Hematopoietic multipotent progenitor cell (in vitro differentiated cells): ENCODE measurements at places on chromosomes 2 and 18.

GRCh38 chr2:173969886-173970285, 4.7 kb upstream of the SP3 start:
- DNase-seq, result no peak

DNA sequence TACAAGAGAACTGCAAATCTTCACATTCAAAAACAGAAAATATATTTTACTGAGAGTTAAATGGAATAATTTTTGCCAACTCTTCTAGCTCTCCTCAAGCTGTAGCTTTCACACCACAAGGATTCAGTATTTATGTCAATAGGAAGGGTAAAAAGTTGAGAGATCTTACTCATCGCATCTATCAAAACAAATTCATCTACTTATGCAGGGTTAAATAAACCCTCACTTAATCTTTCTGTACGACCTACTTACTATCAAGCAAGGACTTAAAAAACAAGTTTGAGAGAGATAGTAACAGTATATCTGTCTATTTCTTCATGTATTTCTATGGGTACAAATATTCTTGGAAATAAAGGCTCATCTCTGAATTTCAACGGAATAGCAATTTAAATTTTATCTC, 35.5 kb downstream of the SIGLEC15 start:
- no peak for DNase-seq

DNA sequence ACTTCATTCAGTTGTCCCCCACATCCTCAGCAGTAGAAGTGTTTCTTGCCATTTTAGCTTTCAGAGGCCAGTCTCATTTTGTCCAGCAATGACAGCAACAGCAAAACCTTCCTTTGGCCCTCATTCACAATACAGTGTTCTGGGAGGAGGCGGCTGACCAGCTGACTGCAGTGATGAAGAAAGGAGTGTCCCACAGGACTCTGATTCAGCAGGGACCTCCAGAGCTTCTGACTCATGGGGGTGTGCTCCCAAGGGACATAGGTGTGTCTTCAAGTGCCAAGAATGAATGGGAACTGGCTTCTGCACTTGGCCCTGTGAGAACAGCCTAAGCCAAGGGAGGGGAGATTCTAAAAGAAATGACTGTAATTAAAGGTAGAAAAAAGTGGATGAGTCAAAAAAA, 147.0 kb upstream of the PELI1 start:
- no peak for DNase-seq

DNA sequence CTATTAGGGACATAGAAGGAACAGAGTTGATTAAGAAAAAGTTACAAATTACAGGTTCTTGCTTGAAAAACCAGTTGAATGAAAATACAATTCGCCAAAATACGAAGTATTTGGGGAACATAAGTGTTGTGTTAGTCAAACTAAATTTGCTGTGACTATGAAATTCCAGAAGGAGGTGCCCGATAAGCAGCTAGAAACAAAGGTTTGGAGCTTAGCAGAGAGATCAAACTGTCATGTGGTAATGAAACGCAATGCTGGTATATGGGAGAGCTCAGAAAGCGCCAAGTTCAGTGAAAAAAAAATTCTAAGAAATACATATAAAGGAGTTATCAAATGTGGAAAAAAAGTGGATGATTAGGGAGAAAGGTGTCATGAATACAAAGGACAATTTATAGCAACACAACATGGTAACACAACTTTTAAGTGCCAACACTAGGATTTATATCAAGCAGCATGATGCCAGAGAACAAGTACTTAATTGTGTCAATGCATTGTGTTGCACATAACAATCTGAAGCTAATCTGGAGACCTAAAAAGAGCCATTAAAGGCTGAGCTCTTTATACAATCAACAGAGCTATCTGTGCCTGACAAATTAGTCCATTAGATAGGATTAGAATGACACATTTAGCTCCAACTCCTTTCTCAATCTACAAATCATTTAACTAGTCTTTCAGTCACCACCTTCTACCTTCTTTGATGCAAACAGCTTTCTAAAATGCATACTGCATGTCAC, 31.2 kb downstream of the SMAD2 start:
- DNase-seq, result no peak

GRCh38 chr18:26757263-26758019, 108.1 kb downstream of the AQP4 start:
- DNase-seq, result no peak

DNA sequence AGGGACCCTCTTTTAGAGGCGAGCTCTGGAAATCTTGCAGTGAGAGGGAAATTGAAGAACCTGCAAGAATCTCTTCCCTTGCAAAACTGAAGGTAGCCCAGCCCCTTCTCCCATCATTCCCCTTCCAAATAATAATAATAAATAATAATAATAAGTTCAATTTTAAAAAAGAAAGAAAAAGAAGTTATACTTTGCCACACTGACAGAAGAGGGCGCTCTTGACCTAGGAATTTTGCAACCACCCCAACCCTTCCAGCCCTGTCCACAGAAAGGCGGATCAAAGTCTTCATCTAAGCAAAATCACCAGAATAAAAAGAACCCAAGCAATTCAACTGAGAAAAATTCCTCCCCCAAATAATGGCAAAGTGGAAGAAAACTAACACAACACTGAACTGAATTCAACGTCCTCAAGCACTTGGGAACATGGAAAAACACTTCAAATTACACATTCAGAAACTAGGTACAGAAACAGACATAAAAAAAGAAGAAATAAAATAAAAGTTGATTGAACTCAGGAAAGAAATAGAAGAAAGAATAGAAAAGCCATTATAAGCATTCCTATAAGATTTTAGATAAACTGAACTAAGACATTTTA, 98.9 kb upstream of the GLS start:
- DNase-seq, result peak; percentile 50

DNA sequence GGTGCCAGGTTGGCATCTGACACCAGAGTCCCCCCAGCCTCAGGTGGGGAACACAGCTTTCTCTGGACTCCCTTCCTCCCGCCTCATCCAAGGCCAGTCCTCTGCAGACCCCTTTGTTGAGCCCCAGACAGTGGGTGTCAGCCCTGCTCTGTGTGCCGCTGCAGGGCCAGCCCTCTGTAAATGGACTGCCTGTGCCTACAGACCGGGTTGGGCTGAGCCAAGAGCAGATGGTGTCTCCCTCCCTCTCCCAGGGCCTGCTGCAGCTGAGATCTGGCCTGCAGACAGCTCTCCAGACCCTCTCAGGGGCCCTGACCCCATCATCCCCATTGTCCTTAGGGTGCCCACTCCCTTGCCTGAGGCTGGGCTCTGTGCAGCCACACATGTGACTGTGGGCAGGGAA, 160.8 kb downstream of the KLHL29 start:
- no peak for DNase-seq

GRCh38 chr2:127256381-127256780, 36.3 kb upstream of the CYP27C1 start:
- no peak for DNase-seq

GRCh38 chr2:84029903-84030575, 429.0 kb downstream of the SUCLG1 start:
- DNase-seq, result no peak

- no peak for DNase-seq
Measured at GRCh38 chr2:38056216-38056615, 19.7 kb downstream of the CYP1B1 start.

DNA sequence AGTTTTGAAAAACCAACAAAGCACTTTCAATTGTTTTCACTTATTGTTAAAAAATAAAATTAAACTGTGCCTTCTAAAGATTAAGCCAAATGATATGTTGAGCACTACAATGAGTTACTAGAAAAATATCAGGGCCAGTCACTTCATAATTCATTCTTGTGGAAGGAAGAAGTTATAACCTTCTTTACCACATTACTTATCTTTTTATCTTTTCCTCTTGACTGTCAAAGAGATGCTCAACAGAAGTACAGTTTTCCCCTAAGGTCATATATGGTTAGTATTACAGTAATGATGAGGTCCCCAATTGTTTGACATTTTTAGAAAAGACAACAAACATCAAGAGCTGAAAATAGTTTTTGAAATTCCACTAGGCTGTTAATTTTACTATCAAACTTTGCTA, 9.4 kb downstream of the PELI1 start:
- no peak for DNase-seq

GRCh38 chr2:25885933-25886332, 7.6 kb upstream of the ASXL2 start:
- DNase-seq, result no peak

DNA sequence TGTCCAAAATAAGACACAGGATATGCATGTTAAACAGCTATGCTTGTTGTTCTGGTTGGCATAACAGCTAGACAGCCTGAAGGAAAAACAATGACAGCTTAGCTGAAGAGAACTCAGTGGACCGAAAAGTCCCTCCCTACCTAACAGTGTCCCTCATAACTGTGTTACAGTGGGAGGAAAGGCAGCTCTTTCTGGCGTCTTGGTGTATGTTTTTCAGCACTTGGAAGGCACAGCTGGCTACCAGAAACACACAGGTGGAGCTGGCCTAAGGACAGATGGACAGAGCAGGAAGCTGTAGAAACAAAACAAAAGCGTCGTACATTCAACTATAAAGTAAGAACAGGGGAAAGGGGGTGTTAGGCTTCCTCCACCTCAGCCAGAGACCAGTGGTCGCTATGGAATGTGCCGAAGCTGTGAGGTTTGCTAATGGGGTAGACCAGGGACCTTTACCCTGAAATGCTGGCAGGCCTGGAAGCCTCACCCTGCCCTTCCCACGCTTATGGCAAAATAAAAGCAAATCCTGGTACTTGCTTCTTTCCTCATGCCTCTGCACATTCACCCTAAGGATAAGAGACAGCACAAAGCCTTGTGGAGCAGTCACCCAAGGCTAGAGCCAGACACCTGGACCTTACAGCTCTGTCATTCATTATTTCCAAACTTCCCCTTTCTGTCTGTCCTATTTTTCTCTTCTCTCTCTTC, 103.5 kb upstream of the TRIB2 start:
- no peak for DNase-seq

DNA sequence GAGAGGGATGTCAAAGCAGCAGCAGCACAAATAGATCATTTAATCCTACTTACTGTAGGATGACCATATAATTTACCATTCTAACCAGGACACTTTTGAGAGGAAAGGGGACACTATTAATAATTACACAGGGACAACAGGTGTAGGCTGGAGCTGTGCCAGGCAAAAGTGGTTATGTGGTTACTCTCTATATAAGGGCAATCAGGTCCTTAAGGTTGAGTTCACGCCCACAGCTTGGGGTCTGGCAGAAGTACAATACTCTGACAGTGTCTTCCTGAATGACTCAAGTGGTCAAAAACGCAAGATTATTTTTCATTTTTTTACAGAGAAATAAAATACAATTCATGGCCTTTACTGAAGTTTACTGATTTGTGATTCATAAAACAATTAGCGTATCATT, 2.8 kb downstream of the PREPL start:
- DNase-seq, result no peak

- no peak for DNase-seq
Measured at GRCh38 chr18:9665314-9665713, 42.8 kb upstream of the RAB31 start.

GRCh38 chr18:5516841-5517240, 27.0 kb downstream of the EPB41L3 start:
- DNase-seq, result no peak

DNA sequence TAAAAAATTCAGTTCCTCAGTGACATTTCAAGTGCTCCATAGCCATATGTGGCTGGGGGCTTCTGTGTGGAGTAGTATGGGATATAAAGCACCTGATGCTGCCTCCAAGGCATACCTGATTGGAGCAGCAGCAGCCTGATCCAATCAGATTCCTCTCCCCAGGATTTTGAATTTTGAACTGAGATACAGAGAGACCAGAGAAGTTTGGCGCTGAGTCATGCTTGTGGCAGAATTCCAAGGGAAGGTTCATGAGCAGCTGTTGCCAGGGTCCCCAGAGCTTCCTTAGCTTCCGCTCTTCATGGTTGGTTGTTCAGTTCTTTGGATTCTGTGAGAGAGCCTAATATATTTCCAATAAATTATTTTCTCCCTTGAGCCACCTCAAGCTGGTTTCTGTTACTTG, 29.0 kb upstream of the CFAP36 start:
- DNase-seq, result no peak

- no peak for DNase-seq
Measured at GRCh38 chr2:113716291-113716690, 40.2 kb downstream of the SLC35F5 start.

DNA sequence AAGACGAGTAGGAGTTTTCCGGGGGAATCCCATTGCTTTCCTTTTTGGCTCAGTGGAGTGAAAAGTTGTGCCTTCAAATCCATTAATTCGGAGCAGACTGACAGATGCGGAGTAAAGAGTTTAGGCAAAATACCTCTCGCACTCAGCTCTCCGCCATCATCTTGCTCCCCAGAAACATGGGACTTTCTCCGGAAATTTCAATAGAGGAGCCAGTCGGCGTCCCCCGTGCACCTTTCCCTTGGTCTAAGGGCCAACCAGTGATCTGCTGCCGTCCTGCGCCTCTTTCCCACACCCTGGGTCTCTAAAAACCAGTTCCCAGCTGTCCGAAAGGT, 318 bp downstream of the TYW5 start:
- peak; percentile 64 for DNase-seq

- no peak for DNase-seq
Measured at GRCh38 chr2:139353874-139354273, 573.7 kb upstream of the NXPH2 start.

- DNase-seq, result no peak
Measured at GRCh38 chr2:126436411-126436810, 219.5 kb upstream of the GYPC start.

DNA sequence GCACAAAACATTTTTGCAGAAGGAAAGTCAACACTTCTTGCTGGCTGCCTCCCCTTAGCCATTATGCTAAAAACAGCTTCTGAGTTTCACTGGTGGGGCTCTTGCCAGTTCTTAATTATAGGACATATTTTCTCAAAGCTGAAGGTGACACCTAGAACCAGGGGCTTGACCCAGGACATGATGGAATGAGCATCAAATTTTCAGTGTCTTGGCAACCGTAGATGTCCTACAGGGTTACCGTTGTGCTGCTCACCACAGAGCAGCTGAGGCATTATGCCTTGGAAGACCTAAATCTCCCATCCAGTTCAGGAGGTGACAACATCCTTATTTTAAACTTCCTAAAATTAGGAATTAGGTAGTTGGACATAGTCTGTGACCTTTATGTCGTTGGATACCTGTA, 46.7 kb downstream of the TMEM185B start:
- no peak for DNase-seq

DNA sequence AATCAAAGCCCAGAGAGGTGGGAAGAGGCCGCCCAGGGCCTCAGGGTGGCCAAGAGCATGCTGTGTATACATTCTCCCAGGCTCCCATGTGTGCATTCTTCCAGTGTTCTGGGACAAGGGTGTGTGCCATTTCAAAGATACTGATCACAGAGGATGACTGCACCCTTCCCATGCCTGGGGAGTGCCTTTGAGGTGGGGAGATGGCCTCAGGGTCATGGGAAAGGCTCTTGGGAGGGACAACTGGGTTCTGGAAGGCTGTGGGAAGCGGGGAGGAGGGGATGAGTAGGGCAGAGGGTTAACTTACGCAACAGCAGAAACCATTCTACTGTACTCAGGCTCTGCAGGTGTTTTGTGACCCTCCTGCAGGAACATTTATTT, 40.9 kb downstream of the KLHL29 start:
- DNase-seq, result no peak

- DNase-seq, result peak; percentile 92
Measured at GRCh38 chr2:189674374-189675112, at the start of gene ANKAR. TSS of gene ANKAR (plus strand) at chr2:189674670. CDS start at chr2:189676491, 1,821 bp downstream.
